ENCODE measurements at places on chromosomes 4 and X.

GRCh38 chrX:117990438-117990837 lies 126.2 kb downstream of the KLHL13 start:
- DNase-seq, result no peak

DNA sequence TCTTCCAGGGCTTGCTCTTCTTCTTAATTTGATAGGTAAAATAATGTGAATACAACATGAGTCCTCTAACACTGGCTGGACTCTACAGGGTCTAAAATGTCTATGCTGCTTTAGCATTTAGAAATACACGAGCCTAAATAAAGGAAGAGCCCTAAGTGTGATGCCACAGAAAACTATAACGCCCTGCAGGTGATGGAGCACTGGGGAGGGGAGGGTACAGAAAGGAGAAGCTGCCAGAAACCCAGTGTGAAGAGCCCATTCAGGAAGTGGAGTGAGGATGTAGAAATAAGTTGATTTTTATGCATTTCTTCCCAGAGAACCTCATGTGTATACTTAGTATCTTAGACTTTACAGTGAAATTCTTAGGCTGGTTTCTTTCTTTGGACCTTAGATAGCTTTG lies 83.4 kb downstream of the TNIP2 start:
- no peak for DNase-seq

- no peak for DNase-seq
Observed at GRCh38 chr4:101291198-101291597, 56.1 kb downstream of the PPP3CA start.

- DNase-seq, result no peak
Observed at GRCh38 chrX:57573754-57574153, 18.1 kb upstream of the ZXDB start.

GRCh38 chrX:64580035-64580434 lies 184.8 kb upstream of the MTMR8 start:
- no peak for DNase-seq

DNA sequence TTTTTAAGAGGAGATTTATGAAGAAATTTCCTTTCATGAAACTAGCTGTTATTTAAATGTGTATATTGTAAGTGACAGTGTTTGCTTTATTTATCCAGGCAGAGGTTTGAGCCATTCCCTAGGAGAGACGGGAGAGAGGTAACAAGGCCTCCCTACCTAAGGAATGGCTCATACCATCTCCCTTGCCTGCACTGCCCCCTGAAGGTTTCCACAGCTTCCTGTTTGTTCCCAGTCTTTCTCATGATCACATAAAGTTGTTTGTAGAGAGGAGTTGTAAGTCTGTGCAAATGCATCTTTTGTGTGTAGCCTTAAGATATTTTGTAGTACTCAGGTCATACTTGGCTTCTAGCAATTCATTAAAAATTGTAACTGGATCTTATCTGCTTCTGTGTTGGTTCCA lies 1504.5 kb upstream of the PCDH10 start:
- no peak for DNase-seq

GRCh38 chr4:159598602-159599001 lies 495.7 kb downstream of the RAPGEF2 start:
- DNase-seq, result no peak

GRCh38 chrX:136094962-136095361 lies 52.4 kb upstream of the FHL1 start:
- DNase-seq, result no peak

GRCh38 chrX:32572644-32573043 lies 638.7 kb downstream of the DMD start:
- no peak for DNase-seq

Measured in stimulated activated CD4-positive, alpha-beta T cell treated with anti-CD3 and anti-CD28 coated beads, TNF-alpha, amount 100 ng/mL, for 24 hours (primary cell).